ENCODE measurements at places on chromosomes 5 and 9. TPM values are rescaled to one million over a fixed set of nuclear protein-coding genes. Genes with fewer than 3 reads are reported as not detected.

RGS14 gene
- 76.7 TPM for total RNA-seq

SPATA31D4 gene
- total RNA-seq, result not detected

PALM2AKAP2 gene
- not detected for total RNA-seq

CD180 gene
- total RNA-seq, result 1.3 TPM

DNA sequence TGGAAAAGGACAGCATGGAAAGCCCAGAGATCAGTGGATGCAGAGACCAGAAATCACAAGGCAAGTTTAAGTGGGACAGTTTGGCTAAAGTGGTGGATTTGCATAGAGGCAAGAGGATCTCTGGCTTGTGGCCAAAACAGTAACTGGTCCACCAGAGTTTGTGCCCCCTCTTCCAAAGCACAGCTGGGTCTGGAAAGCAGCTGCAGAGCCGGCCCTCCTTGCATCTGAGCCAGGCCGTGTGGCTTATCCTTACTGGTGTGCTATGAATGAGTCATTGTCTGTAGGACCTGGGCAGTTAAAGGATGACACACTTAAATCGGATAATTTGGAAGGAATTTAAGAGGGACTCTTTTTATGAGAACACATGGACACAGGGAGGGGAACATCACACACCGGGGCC lies 146.6 kb downstream of the PIP5K1B start:
- no peak overlapping the region for H3K4me3 ChIP-seq
- peaks cover 5% of the 10 kb centered on the region for H3K36me3 ChIP-seq
- H3K4me1 ChIP-seq, result no peaks in the 10 kb centered on the region

- no peak overlapping the region for H3K27ac ChIP-seq
- H3K4me3 ChIP-seq, result no peak overlapping the region
- no peaks in the 10 kb centered on the region for H3K4me1 ChIP-seq
- no peaks in the 10 kb centered on the region for H3K36me3 ChIP-seq
- no peak for DNase-seq
Measured at GRCh38 chr9:74293479-74293878, 203.7 kb upstream of the RORB start.

DNA sequence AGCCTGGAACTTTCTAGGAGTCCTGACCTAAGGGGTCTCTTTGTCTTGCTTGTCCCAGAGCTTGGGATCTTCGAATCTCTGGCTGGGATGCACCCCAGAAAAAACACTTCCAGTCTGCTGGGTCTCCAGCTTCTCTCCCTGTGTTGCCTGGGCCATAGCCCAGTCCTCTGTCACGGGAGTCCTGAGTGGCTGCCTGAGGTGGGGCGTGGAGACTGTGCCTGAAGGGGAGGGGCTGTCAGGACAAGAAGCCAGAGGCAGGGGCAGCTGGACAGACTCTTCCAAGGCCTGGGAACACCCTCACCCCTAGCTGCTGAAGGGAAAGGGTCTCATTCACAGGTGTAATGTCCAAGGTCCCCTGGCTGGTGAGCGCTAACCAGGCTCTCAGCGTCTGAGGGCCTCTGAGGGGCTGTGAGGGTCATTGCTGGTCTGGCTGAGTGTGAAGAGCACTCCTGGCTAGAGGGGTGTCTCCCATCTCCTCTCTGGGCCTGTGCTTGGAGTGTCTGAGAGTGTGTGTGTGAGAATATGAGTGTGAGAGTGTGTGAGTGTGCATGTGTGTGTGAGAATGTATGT lies 20.4 kb upstream of the COL27A1 start:
- no peaks in the 10 kb centered on the region for H3K4me1 ChIP-seq
- no peak overlapping the region for H3K27ac ChIP-seq
- no peak for DNase-seq

DNA sequence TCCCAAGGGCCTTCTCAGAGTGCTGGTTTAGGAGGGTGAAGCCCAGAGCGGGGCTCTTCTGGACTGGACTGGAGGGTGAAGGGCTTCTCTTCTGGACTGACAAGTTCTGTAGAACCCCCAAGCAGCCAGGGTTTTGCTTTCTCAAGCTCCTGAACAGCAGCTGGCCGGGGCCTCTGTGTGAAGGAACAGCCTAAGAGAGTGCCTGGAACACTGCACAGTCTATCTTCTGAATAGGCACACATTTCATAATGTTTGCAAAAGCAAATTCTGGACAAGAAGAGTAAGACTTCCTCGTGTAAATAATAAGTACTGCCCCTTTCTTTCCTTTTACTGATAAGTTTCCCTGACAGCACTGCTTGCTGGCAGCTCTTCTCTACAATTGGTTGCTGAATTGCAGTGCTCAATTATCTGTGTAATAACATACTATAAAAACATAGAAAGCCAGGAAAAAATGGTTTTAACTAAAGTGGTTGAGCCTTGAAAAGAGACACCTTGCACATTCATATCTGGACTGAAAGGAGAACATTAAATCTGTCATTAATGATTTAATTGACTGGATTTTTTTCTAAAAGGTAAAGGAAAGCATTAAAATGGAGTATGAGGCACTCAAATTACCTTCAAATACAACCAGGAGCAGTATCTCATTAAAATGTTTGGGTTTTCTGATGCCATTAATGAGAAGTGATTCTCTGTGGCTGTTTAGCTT lies 20.5 kb downstream of the MAST4 start:
- H3K27me3 ChIP-seq, result peaks cover 32% of the 10 kb centered on the region
- H3K4me1 ChIP-seq, result peaks cover 2% of the 10 kb centered on the region
- no peaks in the 10 kb centered on the region for H3K36me3 ChIP-seq
- no peak overlapping the region for H3K27ac ChIP-seq
- no peak overlapping the region for H3K4me3 ChIP-seq
- no peak for DNase-seq

DNA sequence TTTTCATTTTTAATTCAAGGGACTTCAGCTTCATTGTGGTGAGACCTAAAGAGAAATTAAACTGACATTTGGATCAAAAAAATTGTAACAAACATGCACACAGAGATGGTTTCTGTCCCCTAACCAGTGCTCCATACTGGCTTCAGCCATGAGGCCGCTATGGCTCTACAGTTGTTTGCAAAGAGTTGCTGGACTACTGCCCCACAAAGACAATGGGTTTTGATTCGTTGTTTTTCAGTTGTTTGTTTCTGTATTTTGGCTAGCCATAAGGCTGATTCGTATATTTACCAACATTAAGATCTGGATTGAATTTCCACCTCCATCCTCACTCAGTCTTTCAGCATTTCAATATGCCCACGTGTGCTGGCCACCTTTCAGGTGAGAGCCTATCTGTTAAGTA lies 163.7 kb upstream of the KIF2A start:
- H3K27me3 ChIP-seq, result peaks cover 68% of the 10 kb centered on the region
- H3K27ac ChIP-seq, result no peak overlapping the region
- H3K4me1 ChIP-seq, result peaks cover 2% of the 10 kb centered on the region
- H3K4me3 ChIP-seq, result no peak overlapping the region
- DNase-seq, result no peak
- no peaks in the 10 kb centered on the region for H3K36me3 ChIP-seq

- peaks cover 3% of the 10 kb centered on the region for H3K4me1 ChIP-seq
- peaks cover 54% of the 10 kb centered on the region for H3K27me3 ChIP-seq
- no peak for DNase-seq
- H3K4me3 ChIP-seq, result no peak overlapping the region
Measured at GRCh38 chr9:137918331-137919094, 40.9 kb downstream of the CACNA1B start.

GRCh38 chr9:89803403-89803802 lies 198.6 kb downstream of the GADD45G start:
- peaks cover 4% of the 10 kb centered on the region for H3K4me1 ChIP-seq
- H3K4me3 ChIP-seq, result no peak overlapping the region
- no peak overlapping the region for H3K27ac ChIP-seq
- peaks cover 26% of the 10 kb centered on the region for H3K27me3 ChIP-seq
- peaks cover 2% of the 10 kb centered on the region for H3K36me3 ChIP-seq

GRCh38 chr9:78430387-78430786 lies 133.5 kb downstream of the PSAT1 start:
- H3K4me1 ChIP-seq, result peaks cover 2% of the 10 kb centered on the region
- no peak overlapping the region for H3K4me3 ChIP-seq
- H3K27ac ChIP-seq, result no peak overlapping the region

GRCh38 chr9:113152699-113153098 lies 1.9 kb downstream of the SLC31A2 start:
- H3K4me3 ChIP-seq, result peak overlapping the region; percentile 86
- DNase-seq, result no peak
- no peak overlapping the region for H3K27ac ChIP-seq
- peaks cover 30% of the 10 kb centered on the region for H3K4me1 ChIP-seq
- no peaks in the 10 kb centered on the region for H3K27me3 ChIP-seq

Data from T-helper 17 cell (primary cell).